SK-N-SH (cell line): ENCODE measurements at places on chromosomes 5 and 9.

- H3K4me1 ChIP-seq, result no peaks in the 10 kb centered on the region
- H3K4me3 ChIP-seq, result no peak overlapping the region
- H3K27me3 ChIP-seq, result no peaks in the 10 kb centered on the region
- DNase-seq, result no peak
- H3K36me3 ChIP-seq, result peaks cover 11% of the 10 kb centered on the region; the same call in 1 of the 2 replicates
Observed at GRCh38 chr9:123669346-123669745, 260.6 kb downstream of the DENND1A start.

GRCh38 chr5:112237456-112237855 lies 181.6 kb downstream of the EPB41L4A start:
- no peak for DNase-seq
- H3K27me3 ChIP-seq, result no peaks in the 10 kb centered on the region
- no peaks in the 10 kb centered on the region for H3K4me1 ChIP-seq
- H3K36me3 ChIP-seq, result no peaks in the 10 kb centered on the region
- no peak overlapping the region for H3K4me3 ChIP-seq

DNA sequence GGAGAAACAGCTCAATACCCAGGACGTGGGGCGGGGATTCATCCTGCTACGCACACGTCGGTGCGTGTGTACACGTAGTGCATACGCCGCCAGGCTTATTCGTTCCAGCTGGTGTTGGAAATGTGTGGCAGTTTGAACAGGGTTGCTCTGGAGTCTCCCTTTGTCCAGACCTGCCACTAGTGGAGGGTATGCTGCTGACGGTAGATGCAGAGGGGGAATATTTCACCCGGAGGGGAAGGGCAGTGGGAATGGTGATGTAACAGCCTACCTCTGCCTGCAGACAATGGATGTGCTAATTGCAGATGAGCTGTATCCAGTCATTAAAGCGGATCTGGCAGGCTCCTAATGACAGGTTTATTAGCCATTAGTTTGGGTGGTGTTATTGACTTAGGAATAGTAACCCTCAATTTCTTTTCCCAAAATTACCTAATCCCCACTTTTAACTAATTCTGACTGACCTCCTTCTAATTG lies 142.7 kb downstream of the PAX5 start:
- peak; percentile 71 for DNase-seq
- H3K4me1 ChIP-seq, result peaks cover 16% of the 10 kb centered on the region
- H3K36me3 ChIP-seq, result no peaks in the 10 kb centered on the region
- no peak overlapping the region for H3K27ac ChIP-seq

GRCh38 chr9:116276651-116277121 lies 123.1 kb downstream of the PAPPA start:
- H3K27ac ChIP-seq, result peak overlapping the region; percentile 83
- no peak overlapping the region for H3K4me3 ChIP-seq
- H3K36me3 ChIP-seq, result peaks cover 23% of the 10 kb centered on the region
- DNase-seq, result no peak
- H3K4me1 ChIP-seq, result no peaks in the 10 kb centered on the region

GRCh38 chr5:127001621-127002296 lies 28.6 kb downstream of the MARCHF3 start:
- H3K36me3 ChIP-seq, result no peaks in the 10 kb centered on the region
- no peak for DNase-seq
- no peaks in the 10 kb centered on the region for H3K27me3 ChIP-seq

DNA sequence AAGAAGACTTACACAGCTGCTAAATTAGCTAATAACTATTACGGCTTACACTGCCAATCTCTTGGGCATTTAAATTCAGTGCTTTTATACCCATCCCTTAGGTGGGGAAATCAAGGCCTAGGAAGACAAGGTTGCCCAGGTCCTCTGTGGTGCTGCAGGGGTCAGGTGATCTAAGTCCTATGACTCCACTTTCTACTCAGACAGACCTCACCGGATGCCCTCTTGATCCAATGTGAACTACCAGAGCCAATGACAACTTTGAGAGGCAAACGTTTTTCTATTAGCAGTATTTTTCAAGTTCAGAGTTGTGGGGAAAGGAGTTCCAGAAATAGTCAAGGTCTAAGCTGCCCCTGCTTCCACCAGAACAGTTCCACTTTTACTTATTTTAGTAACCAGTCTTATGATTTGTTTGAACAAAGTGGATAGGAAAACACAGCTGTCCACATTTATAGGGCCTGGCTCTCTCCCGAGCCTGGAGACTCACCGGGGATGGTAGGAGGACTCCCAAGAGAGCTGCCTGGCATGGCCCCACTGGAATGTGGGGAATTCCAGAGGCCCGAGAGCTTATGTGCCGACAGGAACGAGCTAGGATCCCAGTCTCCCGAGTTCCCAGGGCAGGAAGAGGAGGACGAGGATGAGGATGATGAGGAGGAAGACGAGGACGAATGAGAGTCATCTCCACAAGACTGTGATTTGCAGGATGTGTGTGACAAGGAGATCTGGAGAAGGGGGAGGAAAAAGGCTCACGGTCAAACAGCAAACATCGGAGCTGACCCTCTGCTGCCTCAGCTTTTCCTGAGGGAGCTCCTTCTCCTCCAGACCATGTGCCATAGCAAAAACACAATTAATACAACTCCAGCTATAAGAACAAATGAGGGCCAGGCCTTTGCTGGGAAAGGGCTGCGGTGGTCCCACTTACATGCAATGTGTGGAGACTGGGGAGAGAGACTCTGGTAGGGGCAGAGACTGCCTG lies 16.7 kb downstream of the FAM193B start:
- no peak overlapping the region for H3K4me3 ChIP-seq
- peaks cover 15% of the 10 kb centered on the region; the same call in 1 of the 2 replicates for H3K4me1 ChIP-seq
- DNase-seq, result no peak
- H3K27ac ChIP-seq, result peak overlapping the region; percentile 68

DNA sequence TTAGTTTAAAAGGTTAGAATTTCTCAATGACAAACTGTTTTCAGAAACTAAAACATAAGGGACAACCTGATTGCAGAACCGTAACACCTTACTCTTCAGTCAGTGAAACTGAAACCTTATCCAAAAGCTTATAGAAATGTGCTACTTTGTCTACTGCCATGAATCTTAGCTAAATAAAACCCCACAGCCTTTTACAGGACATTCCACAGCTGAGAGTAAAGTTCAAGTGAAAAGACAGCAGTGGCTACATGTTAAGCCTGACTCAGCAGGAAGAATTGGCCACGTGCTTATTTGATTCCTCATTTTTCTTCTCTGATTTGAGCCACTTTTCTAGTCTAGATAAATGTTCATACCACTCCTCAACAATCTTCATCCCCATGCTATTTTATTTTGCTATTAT lies 278.7 kb upstream of the ISL1 start:
- H3K27me3 ChIP-seq, result no peaks in the 10 kb centered on the region
- H3K27ac ChIP-seq, result no peak overlapping the region
- no peak overlapping the region for H3K4me3 ChIP-seq
- H3K4me1 ChIP-seq, result no peaks in the 10 kb centered on the region
- no peak for DNase-seq

DNA sequence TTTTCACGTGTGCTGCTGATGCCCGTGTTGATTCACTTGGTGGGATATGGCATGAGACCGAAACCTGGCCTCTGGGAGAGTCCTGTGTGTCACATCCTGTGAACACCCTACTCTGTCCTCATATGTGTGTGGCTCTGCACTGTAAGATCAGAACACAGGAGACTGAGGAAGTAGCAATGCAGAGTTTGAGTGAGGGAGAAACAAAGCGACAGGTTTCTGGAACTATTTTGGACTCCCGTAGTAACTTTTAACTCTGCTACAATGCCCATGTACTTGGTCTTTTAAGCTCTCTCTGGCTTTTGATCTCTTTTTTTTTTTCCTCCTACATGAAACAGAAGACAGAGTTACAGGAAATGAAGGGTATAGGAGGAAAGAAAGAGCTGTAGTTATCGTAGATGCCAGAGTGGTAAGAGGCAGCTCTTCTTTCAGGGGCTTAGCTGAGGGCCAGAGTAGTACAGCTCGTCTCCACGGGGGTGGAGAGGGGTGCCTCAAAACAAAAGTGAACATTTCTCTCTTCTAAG lies 26.6 kb downstream of the GRAMD2B start:
- peaks cover 8% of the 10 kb centered on the region; the same call in 1 of the 2 replicates for H3K4me1 ChIP-seq
- H3K4me3 ChIP-seq, result no peak overlapping the region
- DNase-seq, result no peak
- peaks cover 3% of the 10 kb centered on the region for H3K36me3 ChIP-seq
- H3K27ac ChIP-seq, result peak overlapping the region; percentile 47
- H3K27me3 ChIP-seq, result no peaks in the 10 kb centered on the region

GRCh38 chr9:100838857-100839256 lies 189.7 kb upstream of the PLPPR1 start:
- no peaks in the 10 kb centered on the region for H3K36me3 ChIP-seq
- no peak for DNase-seq
- H3K27me3 ChIP-seq, result no peaks in the 10 kb centered on the region
- no peak overlapping the region for H3K4me3 ChIP-seq
- H3K4me1 ChIP-seq, result no peaks in the 10 kb centered on the region

DNA sequence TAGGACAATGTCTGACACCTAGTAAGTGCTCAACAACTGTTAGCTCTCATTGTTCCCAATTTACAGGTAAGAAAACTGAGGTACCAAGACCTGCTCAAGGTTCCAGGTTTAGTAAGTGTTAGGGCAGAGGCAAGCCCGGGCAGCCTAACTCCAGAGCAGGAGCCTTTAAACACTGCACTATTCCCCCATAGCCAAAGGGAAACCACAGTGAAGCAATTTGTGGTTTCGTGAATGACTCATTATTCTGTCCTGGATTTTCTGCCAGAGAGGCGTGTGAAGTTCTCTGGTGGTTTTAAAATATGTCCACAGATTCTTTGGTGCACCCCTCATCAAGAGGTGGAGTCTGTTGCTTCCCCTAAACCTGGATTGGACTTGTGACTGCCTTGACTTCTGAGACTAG lies 1.0 kb upstream of the MCC start:
- H3K4me3 ChIP-seq, result no peak overlapping the region; the same call in 1 of the 2 replicates
- H3K27ac ChIP-seq, result peak overlapping the region; percentile 78
- peaks cover 11% of the 10 kb centered on the region; the same call in 1 of the 2 replicates for H3K27me3 ChIP-seq
- peaks cover 10% of the 10 kb centered on the region; the same call in 1 of the 2 replicates for H3K4me1 ChIP-seq
- DNase-seq, result peak; percentile 22
- no peaks in the 10 kb centered on the region for H3K36me3 ChIP-seq

- no peak overlapping the region for H3K4me3 ChIP-seq
- no peaks in the 10 kb centered on the region for H3K27me3 ChIP-seq
- peak overlapping the region; percentile 65; the same call in 1 of the 2 replicates for H3K27ac ChIP-seq
- no peak for DNase-seq
Observed at GRCh38 chr5:149938279-149938678, 6.3 kb downstream of the PDE6A start.

DNA sequence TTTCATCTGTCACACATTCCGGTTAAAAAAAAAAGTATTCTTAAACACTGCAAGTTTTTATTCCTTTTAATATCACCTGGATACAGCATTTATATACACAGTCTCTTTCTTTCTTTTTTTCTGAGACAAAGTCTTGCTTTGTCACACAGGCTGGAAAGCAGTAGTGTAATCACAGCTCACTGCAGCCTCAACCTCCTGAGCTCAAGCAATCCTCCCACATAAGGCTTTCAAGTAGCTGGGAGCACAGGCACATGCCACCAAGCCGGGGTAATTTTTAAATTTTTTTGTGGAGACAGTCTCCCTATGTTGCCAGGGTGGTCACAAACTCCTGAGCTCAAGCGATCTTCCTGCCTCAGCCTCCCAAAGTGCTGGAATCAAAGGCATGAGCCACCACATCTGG lies 13.9 kb downstream of the KIF20A start:
- no peak overlapping the region for H3K4me3 ChIP-seq
- H3K36me3 ChIP-seq, result peaks cover 48% of the 10 kb centered on the region
- H3K27ac ChIP-seq, result no peak overlapping the region
- H3K27me3 ChIP-seq, result no peaks in the 10 kb centered on the region

DNA sequence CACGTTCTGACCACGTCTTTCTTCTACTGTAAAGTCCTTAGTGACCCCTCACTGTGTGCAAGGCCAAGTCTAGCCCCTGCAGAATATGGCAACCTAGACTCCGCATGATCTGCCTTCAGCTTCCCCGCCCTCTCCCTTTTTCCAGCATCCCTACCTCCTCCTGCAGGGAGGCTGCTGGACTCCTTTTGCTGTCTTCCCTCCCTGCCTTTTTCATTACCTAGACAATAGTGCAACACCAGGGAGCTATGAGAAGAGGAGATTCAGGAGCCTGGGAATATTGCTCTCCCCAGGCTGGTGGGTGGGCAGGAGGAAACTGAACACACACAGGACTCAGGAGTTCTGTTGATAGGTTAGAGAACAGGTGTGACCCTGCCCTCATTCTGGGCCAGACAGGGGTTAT lies 33.1 kb upstream of the LARP1 start:
- H3K36me3 ChIP-seq, result no peaks in the 10 kb centered on the region
- H3K4me1 ChIP-seq, result no peaks in the 10 kb centered on the region
- no peaks in the 10 kb centered on the region for H3K27me3 ChIP-seq
- H3K4me3 ChIP-seq, result no peak overlapping the region
- H3K27ac ChIP-seq, result no peak overlapping the region
- no peak for DNase-seq

- no peaks in the 10 kb centered on the region for H3K36me3 ChIP-seq
- no peak for DNase-seq
- H3K27ac ChIP-seq, result no peak overlapping the region
- no peaks in the 10 kb centered on the region for H3K4me1 ChIP-seq
- no peaks in the 10 kb centered on the region for H3K27me3 ChIP-seq
Observed at GRCh38 chr5:104400941-104401340, 838.4 kb upstream of the NUDT12 start.

- no peak overlapping the region for H3K4me3 ChIP-seq
- no peak overlapping the region for H3K27ac ChIP-seq
- no peaks in the 10 kb centered on the region for H3K27me3 ChIP-seq
- H3K4me1 ChIP-seq, result no peaks in the 10 kb centered on the region
Observed at GRCh38 chr5:75614176-75614575, 2.9 kb downstream of the ANKDD1B start.

DNA sequence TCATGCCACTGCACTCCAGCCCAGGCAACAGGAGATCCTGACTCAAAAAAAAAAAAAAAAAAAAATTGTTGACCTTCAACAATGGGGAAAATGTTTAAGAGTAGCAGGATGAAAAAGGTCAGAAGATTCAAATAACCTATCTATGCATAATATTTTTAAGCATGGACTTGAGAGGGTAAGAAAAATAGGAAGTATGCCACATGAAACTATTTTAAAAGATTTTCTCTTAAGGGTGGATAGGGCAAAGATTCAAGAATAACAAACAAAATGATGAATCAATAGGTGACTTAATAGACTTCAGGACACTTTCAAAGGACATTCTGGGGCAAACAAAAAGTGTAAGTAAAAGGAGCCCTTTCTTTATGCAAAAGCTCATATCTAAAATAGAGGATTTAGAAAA lies 3.2 kb downstream of the TEX48 start:
- H3K27me3 ChIP-seq, result no peaks in the 10 kb centered on the region
- DNase-seq, result no peak
- H3K4me1 ChIP-seq, result peaks cover 19% of the 10 kb centered on the region; the same call in 1 of the 2 replicates
- peak overlapping the region; percentile 91 for H3K27ac ChIP-seq
- no peak overlapping the region for H3K4me3 ChIP-seq
- no peaks in the 10 kb centered on the region for H3K36me3 ChIP-seq

- H3K4me3 ChIP-seq, result no peak overlapping the region
- no peaks in the 10 kb centered on the region for H3K36me3 ChIP-seq
- H3K27ac ChIP-seq, result no peak overlapping the region
- no peaks in the 10 kb centered on the region for H3K27me3 ChIP-seq
- H3K4me1 ChIP-seq, result peaks cover 9% of the 10 kb centered on the region; the same call in 1 of the 2 replicates
- DNase-seq, result no peak
Observed at GRCh38 chr9:27432308-27432707, 91.8 kb upstream of the IFNK start.
